ENCODE measurements at places on chromosomes 1 and 21.

DNA sequence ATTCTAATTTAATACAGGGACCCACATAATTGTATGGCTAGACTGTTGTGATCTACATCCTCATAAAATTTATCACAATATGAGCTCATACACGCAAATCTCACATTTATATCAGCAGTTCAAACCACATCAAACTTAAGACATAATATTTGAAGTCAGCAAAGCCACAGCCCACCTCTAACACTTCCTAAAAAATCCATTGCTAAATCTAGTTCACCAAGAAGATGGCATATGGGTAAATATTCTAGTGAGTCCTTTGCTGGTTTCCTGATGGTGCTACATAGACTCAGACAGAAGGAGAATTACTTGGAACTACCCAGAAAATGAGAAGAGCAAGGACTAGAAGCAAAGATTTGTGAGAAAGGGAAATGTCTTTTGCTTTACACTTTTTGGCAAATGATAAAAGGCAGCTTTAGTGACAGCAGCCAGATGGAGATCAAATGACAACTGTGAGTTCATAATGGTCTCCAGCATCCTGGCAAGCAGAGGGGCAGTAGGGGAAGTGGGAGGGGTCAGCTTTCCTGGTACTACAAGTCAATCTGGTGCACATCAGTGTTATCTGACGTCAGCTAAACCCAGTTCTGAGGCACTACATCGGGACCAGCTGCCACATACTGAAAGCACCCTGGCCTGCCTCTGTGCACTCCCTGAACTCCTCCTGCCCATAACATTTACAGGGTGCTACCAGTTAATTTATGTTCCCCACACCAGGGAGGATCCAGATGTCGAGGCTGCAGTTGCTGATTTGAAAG is 10.6 kb upstream of the GADD45A start:
- DNase-seq: no peak

GRCh38 chr1:40004857-40005256 is 35.7 kb upstream of the CAP1 start:
- no peak for DNase-seq

DNA sequence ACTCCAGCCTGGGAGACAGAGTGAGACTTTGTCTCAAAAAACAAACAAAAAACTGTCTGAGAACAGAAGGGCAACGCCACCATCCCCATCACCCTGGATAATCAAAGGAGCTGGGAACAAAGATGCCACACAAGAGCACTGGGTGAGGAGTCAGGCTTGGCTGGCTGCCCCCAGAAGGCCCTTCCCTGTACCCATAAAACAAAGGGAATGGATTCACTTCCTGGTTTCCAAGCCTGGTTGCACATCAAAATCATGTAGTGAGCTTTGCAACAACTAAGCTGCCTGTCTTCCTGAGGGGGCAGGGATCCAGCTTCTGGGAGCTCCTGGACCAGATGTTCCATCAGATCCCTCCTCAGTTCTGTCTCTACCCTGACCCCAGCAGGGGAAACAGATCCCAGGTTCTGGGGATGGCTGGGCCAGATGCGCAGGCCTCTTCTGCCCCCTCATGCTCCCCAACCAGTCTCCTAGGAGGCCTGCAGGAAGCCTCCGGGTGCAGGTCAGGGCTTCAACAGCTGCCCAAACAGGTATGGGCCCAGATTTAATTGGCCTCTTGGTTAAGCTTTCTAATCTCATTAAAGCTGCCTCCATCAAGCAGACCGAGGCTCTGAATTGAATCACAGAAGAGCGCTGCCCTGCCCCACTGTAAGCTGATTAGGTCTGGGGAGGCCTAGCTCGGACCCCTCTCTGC is 97.8 kb downstream of the MRPL37 start:
- no peak for DNase-seq

- no peak for DNase-seq
These were observed 29.7 kb downstream of the C1orf21 start for GRCh38 chr1:184416481-184416880.

GRCh38 chr1:18328803-18329202 is 151.9 kb upstream of the KLHDC7A start:
- DNase-seq: no peak
